Endodermal cell (in vitro differentiated cells): ENCODE measurements at places on chromosomes 7 and 10. TPM values are rescaled to one million over a fixed set of nuclear protein-coding genes. Genes with fewer than 3 reads are reported as not detected.

SNCG gene
- total RNA-seq: 2.7 and 3.5 TPM in 2 replicates

BHLHA15 gene
- total RNA-seq: 0.93 and 0.95 TPM in 2 replicates

DKK1 gene
- 28.9 and 32.2 TPM in 2 replicates for total RNA-seq

PARD3 gene
- total RNA-seq: 71.6 and 74.6 TPM in 2 replicates

CHRM2 gene
- not detected in 3 replicates for total RNA-seq

GPR22 gene
- total RNA-seq: not detected in 3 replicates

C10orf67 gene
- not detected in 2 replicates for total RNA-seq

IGFBP1 gene
- not detected in 2 replicates for total RNA-seq

HMX2 gene
- total RNA-seq: not detected in 2 replicates

WBP1L gene
- total RNA-seq: 21.4 to 26.1 TPM (median 23.5 TPM) in 3 replicates

CALCR gene
- 17.0 to 23.7 TPM (median 17.1 TPM) in 3 replicates for total RNA-seq

VIPR2 gene
- total RNA-seq: 0.64 to 8.3 TPM (median 0.97 TPM) in 3 replicates

TEX36 gene
- total RNA-seq: not detected in 3 replicates

ANKRD1 gene
- 17.1 and 19.6 TPM in 2 replicates for total RNA-seq

INHBA gene
- not detected in 3 replicates for total RNA-seq

TRIL gene
- 3.3 TPM in 2 replicates for total RNA-seq

HIPK2 gene
- 85.0 and 95.1 TPM in 2 replicates for total RNA-seq

ZNF25 gene
- total RNA-seq: 0.36 and 0.55 TPM in 2 replicates

PON3 gene
- total RNA-seq: 0.53 TPM in 1 of 3 replicates, not detected in the others

CRTAC1 gene
- 0.13 to 0.28 TPM (median 0.17 TPM) in 3 replicates for total RNA-seq

OR2A1 gene
- not detected in 2 replicates for total RNA-seq

MSS51 gene
- total RNA-seq: 1.3 to 3.9 TPM (median 3.7 TPM) in 3 replicates

HTRA1 gene
- 3.1 and 5.0 TPM in 2 replicates for total RNA-seq

CALML5 gene
- total RNA-seq: not detected in 3 replicates

VAX1 gene
- 3.2 and 4.0 TPM in 2 replicates for total RNA-seq

ORC5 gene
- 17.5 to 22.5 TPM (median 22.0 TPM) in 3 replicates for total RNA-seq

SLC29A4 gene
- total RNA-seq: 19.5 to 25.0 TPM (median 23.8 TPM) in 3 replicates

SYCE1 gene
- not detected in 3 replicates for total RNA-seq

FAM25A gene
- not detected in 3 replicates for total RNA-seq

OIT3 gene
- 0.13 TPM in 1 of 3 replicates, not detected in the others for total RNA-seq
